Stimulated activated naive CD8-positive, alpha-beta T cell treated with anti-CD3 and anti-CD28 coated beads, Interleukin-15, Interleukin-2, amounts not matched to agents 100 U/mL and 50 U/mL, for 24 hours (primary cell): ENCODE measurements at places on chromosomes 5 and 9.

- peak; percentile 84 for DNase-seq
Measured at GRCh38 chr9:126805554-126806262, 868 bp downstream of the ZBTB43 start.

DNA sequence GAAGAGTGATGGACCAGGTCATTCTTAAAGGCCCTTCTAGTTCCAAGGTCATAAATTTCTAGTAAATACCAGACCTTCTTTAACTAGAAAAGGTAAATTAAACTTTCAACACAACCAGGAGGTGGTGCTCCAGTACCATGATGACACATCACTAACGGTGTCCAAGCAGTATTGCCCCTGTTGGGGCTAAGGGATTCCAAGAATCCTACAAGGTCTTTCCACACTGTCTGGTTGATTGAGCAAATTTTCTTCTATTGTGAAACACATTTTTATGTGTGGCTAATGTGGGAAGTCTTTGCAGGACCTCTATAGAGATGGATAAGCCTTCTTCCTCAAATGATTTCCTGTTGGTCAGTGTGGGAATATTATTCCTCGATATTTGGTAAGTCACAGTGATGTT lies 459.6 kb upstream of the PAPPA start:
- DNase-seq: no peak

GRCh38 chr9:115132648-115133047 lies 14.7 kb upstream of the TNC start:
- no peak for DNase-seq

- DNase-seq: no peak
Measured at GRCh38 chr5:95856501-95856981, 34.0 kb upstream of the GLRX start.

- no peak for DNase-seq
Measured at GRCh38 chr5:108312258-108312657, 69.6 kb downstream of the FBXL17 start.

DNA sequence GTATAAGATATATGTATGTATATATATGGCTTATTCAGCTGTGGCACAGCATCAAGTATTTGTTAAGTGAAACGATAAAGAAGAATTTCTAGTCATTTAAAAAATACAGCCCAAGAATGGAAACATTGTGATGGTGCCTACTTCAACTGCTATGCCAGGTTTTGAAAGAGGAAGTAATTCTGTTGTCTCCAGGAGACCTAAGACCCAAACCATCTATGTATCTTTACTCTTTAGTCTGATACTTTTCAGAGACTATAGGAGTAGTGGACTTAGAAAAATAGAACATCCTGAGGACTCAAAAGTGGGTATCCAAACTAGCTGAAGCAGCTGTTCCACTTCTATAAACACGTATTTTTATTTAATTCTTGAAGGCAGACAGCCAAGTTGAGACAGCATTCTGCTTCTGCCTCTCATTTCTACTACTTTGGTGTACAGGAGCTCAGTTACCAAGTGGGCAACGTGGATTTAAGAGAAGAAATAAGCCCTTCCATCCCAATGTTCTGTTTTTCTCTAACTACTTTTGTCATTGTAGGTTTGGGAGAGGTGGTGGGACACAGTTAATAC lies 110.7 kb downstream of the RPS23 start:
- no peak for DNase-seq

DNA sequence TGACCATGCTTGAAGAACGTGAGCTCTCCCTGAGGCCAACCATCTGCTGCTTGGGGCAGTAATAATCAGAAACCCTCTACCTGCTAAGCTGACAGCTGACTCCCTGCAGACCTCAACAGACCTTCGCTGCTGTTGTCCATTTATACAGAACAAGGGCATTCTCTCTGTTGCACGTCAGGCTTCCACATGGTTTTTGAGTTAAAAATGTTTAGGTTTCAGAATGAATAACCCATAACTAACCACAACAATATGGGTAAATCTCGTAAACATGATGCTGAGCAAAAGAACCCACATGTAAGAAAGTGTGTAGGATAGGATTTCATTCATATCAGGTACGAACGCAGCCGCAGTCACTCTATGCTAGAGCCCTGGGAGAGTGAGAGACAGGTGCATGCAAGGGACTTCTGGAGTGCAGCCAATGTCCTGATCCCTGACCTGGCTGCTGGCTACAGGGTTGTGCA lies 348.5 kb downstream of the MED10 start:
- no peak for DNase-seq

GRCh38 chr5:96133341-96134079 lies 171.9 kb upstream of the ELL2 start:
- no peak for DNase-seq

- DNase-seq: no peak
Measured at GRCh38 chr5:89397096-89397495, 514.1 kb upstream of the MEF2C start.

GRCh38 chr5:77374686-77375085 lies 117.4 kb downstream of the WDR41 start:
- no peak for DNase-seq

GRCh38 chr5:129631961-129632360 lies 115.9 kb upstream of the MINAR2 start:
- no peak for DNase-seq

DNA sequence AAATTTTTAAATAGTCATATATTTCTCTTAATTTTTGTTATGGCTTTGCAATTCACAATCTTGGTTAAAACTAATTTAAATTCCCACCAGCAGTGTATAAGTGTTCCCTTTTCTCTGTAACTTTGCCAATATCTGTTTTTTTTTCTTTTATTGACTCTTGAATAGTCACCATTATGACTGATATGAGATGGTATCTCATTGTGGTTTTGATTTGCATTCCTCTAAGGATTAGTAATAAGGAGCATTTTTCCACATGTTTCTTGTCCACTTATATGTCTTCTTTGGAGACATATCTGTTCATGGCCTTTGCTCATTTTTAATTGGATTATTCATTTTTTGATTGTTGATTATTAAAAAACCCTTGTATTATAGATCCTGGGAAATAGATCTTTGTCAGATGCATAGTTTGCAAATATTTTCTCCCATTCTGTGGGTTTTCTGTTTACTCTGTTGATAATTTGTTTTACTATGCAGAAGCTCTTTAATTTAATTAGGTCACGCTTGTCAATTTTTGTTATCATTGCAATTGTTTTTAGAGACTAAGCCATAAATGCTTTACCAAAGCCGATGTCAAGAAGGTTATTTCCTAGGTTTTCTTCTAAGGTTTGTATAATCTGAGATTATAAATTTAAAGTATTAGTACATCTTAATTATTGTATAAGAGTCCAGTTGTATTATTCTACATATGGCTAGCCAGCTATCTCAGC lies 610.9 kb downstream of the CHSY3 start:
- no peak for DNase-seq
